ENCODE measurements at places on chromosomes 3 and 15. TPM values are rescaled to one million over a fixed set of nuclear protein-coding genes. Genes with fewer than 3 reads are reported as not detected.
A peak's percentile ranks its signal among the peaks of the same experiment; 100 is the strongest.

PFN2 gene
- 169 TPM for total RNA-seq

STXBP5L gene
- total RNA-seq, result 4.7 TPM

ZNF502 gene
- not detected for total RNA-seq

SOX14 gene
- total RNA-seq, result 0.57 TPM

TMIE gene
- 0.66 TPM for total RNA-seq

HDC gene
- total RNA-seq, result not detected

PARP3 gene
- total RNA-seq, result 1.3 TPM

PDIA5 gene
- 24.3 TPM for total RNA-seq

HCLS1 gene
- total RNA-seq, result 1.2 TPM

EIF5A2 gene
- 7.7 TPM for total RNA-seq

CPNE4 gene
- 1.6 TPM for total RNA-seq

CCDC39 gene
- total RNA-seq, result 0.79 TPM

DNA sequence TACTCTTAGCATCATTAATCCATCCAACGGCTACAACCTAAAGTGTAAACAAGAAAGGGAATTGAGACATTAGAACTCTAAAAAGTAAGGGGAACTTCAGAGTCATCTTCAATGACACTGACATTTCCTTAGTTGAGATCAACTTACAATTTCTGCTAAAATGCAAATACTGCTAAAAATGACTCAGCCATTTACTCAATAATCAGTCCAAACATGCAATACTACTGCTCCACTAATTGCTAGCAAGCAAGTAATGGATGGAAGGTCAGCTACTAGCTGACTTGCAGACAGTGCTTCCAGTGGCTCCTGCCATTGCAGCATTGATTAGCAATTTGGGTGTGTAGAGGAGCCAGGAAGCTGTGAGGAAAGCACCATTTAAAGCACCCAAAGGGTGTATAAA is 28.4 kb downstream of the CD200R1L start:
- DNase-seq, result no peak

DNA sequence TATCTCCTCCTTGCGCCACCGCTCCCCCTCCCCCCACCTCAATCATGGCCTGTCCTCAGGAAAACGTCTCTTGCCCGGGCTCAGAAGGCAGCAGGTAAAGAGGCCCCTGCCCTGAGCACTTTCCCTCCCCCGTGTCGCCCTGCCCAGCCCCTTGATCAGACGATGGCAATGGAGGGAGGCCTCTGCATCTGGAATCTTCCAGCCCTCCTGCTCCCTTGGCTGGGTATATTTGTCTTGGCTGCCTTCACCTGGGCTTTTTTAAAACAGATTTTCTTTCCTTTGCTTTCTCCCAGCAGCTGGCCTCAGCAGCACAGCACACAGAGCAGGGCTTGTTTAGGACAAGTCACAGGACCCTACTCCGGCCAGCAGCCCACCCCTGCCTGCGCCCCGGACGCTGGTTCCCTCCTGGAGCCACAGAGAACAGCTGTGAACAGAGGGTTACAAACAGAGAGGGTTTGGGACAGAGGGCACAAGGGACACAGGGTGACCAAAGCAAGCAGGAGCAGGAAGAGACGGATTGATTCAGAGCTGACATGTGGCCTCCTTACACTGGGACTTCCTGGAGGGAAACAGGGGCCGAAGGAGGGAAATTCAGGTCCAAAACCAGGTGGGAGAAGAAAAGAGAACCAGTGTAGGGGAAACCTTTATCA is 78.7 kb downstream of the ISG20 start:
- DNase-seq, result no peak

DNA sequence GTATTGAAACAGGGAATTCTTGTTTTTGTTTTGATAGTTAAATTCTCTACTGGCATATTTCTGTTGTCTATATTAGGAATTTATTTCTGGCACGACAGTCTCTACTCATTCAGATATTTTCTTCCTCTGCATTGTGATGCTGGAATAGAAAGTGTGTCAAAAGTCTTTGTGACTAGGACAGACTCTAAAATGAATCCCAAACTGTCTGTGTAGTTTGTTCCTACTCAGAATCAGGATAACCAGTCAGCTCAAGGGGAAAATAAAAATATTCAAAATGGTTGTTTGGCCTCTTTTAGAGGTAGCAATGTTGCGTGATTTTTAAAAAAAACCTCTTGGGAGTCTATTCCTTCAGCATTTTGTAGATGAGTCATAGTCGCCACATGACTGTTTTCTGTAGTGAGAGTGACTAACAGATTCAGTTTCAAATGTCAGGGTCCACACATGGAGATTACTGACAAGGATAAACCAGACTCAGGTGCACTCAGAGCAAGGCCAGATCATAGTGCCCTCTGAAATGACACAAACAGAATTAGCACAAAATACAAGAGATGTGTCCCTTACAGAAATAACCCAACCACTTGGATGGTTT is 13.1 kb downstream of the SLC7A14 start:
- no peak for DNase-seq

- no peak for DNase-seq
Measured at GRCh38 chr3:58102976-58103451, 94.8 kb downstream of the FLNB start.

DNA sequence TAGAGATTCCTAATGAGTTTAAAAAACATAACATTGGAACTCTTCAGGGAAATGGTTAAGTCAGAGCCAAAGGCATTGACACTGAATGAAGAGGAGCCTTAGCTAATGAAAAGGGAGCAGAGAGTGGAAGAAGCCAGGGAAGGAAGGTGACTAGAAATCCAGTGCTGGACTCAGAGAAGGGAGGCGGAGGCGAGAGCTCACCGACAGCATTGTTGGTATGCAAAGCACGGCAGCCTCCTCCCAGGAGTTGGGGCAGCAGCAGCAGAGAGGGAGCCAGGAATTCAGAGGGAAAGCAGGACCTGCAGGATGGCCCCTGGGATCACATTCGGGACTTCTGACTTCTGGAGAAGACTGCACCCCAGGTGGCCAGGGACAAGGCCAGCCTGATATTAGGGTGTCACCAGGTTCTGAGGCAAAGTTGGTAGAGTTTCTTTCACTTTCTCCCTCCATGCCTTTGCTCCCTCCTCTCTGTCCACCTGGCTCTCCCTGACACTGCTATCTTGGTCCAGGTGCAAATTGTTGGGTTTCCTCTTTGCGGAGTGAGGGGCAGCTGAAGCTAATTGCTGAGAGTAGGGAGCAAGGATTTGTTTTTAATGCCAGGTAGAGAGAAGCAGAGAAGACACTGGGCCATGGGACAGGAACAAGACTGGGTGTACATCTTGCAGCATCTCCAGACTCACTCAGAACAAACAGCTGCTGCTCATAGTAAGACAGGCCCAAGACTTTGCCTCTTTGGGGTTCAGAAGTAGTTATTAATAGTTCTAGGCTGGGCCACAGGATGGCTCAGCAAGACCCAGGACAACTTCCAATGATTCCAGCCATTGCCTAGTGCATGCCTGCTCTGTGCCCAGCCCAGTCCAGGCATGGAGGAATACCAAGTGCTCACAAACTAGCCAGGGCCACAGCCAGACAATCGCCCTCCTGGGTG is 157.9 kb downstream of the TLE3 start:
- DNase-seq, result peak; percentile 83

GRCh38 chr3:25618028-25618427 is 46.7 kb downstream of the TOP2B start:
- DNase-seq, result no peak

DNA sequence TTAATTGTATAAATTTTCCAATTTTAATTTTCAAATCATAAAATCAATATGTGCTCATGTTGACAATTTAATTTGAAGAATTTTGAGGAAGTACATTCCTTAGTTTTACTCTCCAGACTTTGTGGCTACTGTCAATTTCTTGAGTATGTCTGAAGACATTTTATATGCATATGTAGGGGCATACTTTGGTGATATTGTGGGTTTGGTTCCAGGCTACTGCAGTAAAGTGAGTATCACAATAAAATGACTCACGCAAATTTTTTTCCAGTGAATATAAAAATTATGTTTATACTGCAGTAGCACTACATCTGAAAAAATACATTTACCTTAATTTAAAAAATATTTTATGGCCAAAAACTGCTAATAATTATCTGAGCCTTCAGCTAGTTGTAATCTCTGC is 123.2 kb upstream of the PLCL2 start:
- no peak for DNase-seq

DNA sequence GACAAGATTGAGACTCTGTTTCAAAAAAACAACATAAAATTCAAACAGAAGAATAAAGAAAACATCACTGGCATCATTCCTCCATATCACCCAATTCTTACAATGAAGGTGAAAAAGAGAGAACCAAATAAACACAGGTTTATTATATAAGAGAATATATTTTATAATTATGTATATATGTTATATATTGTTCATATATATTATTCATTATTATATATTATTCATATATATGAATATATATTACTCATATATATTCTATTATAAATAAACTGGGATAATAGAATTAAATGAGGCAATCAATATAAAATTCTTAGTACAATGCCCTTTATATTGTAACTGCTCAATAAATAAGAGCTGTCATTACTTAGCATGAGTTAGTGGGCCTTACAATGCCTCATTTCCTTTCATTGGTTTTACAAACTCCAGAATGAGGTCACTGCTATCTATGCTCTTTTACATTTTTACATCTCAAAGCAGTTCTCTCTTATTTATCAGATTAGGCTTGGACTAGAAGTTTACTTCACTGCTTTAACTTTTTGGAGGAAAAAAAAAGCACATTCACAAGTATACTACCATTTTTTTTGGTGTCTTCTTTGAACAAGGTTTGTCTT is 135.5 kb upstream of the TTC14 start:
- DNase-seq, result no peak

- no peak for DNase-seq
Measured at GRCh38 chr3:153061938-153062528, 100.0 kb upstream of the RAP2B start.

DNA sequence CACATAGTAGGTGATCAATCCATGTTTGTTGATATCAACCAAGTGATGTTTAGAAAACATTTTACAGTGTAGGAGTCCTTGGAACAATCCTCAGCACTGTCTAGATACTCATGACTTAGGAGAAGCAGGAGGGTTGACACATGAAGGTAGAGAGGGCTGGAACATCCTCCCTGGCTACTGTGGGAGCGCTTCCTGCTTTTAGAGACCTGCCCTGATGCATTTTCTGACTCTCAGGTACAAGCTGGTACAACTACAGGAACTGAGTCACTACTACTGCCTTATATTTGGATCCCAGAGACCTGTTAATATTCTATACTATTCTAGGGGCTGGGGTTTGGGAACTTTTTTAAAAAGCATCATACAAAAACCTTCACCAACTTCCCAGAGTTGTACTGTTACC is 20.1 kb downstream of the GPR156 start:
- no peak for DNase-seq

GRCh38 chr15:89364341-89364740 is 29.7 kb upstream of the POLG start:
- no peak for DNase-seq

- DNase-seq, result peak; percentile 69
Measured at GRCh38 chr15:79089331-79089889, 1.2 kb downstream of the RASGRF1 start.

GRCh38 chr3:169665264-169666075 is 2.0 kb upstream of the MECOM start:
- no peak for DNase-seq

GRCh38 chr3:183357564-183358079 is 70.8 kb downstream of the MCF2L2 start:
- DNase-seq, result no peak

GRCh38 chr3:118577055-118577777 is 457.4 kb downstream of the IGSF11 start:
- DNase-seq, result no peak

GRCh38 chr15:50186752-50187151 is 4.8 kb downstream of the SLC27A2 start:
- DNase-seq, result no peak

- no peak for DNase-seq
Measured at GRCh38 chr15:47824147-47824546, 106.8 kb downstream of the SEMA6D start.

GRCh38 chr3:37890522-37890921 is 28.8 kb downstream of the CTDSPL start:
- no peak for DNase-seq

DNA sequence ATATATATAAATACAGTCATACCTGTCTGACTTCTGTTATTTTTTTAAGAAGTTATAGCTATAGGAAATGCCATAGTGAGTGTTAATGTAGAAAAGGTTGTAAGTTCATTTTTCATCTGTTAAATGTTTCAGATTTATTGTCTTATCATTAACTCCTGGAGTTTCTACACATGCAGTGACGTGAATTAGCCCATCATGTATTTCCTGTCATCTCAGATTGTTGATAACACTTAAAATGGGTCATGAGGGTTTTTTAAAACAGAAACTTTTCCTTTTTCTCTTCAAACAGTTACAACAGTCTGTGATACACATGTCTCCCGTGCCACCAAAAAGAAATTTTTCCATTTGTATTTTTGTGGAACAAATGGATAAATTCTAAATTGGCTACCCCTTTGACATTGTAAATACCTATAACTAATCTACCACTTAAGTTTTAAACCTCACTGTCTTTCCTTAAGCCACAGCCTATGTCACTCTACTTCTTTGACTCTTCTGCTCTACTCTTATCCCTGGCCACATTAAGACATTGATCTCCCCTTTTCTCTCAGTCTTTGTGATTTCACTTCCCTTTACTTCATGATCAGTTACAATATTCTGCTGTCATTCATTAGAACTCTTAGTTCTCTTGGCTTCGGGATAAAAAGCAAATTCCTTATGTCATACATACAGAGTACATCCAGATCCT is 89.1 kb downstream of the NEO1 start:
- no peak for DNase-seq

DNA sequence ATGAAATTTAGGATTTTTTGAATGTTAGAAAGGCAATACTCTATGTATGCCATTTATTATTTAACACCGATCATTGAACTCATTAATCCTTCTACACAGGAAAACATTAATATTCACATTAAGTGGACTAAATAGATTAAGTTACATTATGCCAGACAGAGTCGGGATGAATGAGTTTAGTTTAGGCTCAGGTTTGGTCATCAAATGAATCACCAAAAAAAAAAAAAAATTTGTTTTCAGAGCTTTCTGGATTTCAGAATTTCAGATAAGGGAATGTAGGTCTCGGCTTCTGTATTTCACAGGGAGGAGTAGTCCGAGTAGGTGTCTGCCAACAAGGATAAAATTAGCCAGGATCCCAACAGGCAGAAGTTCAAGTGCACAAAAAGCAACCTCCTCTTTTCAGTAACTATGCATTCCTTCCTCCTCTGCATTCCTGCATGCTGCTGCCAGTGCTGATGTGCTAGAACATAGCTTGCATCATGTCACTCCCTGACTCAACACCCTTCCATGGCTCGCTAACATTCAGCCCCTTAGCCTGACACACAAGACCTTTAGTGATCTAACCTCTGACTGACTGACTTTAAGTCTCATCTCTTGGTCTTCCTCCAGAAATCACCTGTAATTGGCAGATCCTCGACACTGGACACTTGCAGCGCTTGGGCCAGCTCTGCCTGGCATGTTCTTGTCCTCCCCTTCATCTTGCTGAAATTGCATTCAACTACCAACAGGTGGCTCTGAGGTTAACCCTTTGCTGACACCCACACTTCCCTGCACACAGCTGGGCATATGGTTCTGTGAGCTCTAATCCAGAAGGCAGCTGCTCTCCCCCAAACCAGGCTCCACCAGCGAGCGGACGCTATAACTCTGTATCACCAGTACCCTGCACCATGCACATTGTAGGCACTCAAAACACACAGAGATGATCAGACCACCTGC is 145.4 kb upstream of the PROK2 start:
- peak; percentile 72 for DNase-seq
